ENCODE measurements at places on chromosomes 1 and 21.

DNA sequence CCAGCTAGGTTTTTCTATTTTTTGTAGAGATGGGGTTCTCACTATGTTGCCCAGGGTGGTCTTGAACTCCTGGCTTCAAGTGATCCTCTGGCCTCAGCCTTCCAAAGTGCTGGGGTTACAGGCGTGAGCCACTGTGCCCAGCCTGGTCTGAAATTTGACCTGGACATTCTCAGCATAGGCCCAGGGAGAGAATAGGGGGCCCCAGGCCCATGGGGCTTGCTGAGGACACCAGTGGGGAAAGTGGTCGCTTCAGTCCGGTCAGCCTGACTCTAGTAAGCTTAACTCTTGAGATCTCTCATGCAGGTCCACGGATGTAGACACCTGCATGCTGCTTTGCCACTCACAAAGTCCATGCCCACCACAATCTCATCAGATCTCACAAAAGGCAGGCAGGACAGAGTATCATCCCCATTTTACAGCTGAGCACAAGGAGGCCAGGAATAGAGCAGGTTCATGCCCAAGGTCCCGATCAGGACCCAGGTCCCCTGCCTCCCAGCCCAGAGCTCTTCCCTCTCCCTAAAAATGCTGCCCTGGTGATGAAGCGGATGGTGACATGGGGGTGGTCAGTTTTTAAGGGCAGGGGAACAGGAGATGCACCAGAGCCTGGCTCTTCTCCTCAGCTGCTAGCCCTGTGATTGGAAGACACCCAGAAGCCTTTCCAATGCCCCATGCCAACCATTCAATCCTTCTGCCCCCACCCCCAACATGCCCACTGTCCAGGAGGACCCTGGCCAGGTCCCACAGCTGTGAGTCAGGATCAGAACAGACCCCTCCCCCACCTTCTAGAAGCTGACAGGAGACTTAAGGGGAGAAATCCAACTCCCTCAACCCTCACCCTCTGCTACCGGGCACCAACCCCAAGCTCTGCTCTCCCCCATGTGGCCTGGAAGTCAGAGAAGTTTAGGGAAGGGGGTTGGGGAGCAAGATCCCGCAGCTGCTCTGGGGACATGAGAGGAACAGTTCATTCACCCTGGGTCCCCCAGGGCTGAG lies 1.8 kb downstream of the FHL3 start:
- no peak for DNase-seq

GRCh38 chr1:198361237-198361767 lies 179.2 kb downstream of the ATP6V1G3 start:
- DNase-seq, result no peak

- DNase-seq, result no peak
These were observed 167.6 kb upstream of the ADAMTS5 start for GRCh38 chr21:27134516-27134915.

DNA sequence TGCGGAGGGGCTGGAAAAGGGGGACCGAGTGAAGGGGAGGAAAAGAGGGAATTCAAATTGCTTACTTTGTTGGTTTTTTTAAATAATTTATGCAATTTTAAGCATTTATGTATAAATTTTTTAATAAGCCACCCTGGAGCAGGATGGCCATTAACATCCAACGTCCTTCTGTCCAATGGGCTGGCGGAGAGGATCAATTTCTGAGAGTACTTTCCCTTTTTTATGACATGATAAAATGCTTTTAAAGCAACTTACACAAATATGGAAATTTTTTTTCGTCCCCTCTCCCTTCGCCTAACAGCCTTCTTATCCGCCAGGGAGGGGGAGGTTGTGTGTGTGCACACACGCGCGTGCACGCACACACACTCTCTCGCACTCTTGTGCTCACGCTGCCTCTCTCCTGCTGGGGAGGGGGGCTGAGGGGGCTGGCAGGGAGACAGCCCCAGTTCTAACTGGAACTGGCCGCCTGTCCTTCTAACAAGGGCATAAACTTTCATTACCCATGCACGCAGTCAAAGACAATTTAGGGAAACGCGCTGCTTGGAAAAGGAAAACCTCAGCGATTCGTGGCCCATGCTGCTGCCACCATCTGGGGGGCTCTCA lies 123.2 kb downstream of the CASZ1 start:
- no peak for DNase-seq

- no peak for DNase-seq
These were observed 16.6 kb downstream of the SLC9A1 start for GRCh38 chr1:27138368-27138767.

GRCh38 chr1:175094626-175095025 lies 27.0 kb downstream of the TNN start:
- no peak for DNase-seq

- no peak for DNase-seq
These were observed 5.5 kb downstream of the AMPD2 start for GRCh38 chr1:109625176-109625575.

- DNase-seq, result no peak
These were observed 7.8 kb upstream of the TNFRSF8 start for GRCh38 chr1:12055259-12055658.

GRCh38 chr1:25057188-25057587 lies 127.1 kb upstream of the RUNX3 start:
- no peak for DNase-seq

GRCh38 chr1:229230893-229231753 lies 39.8 kb upstream of the RAB4A start:
- no peak for DNase-seq

DNA sequence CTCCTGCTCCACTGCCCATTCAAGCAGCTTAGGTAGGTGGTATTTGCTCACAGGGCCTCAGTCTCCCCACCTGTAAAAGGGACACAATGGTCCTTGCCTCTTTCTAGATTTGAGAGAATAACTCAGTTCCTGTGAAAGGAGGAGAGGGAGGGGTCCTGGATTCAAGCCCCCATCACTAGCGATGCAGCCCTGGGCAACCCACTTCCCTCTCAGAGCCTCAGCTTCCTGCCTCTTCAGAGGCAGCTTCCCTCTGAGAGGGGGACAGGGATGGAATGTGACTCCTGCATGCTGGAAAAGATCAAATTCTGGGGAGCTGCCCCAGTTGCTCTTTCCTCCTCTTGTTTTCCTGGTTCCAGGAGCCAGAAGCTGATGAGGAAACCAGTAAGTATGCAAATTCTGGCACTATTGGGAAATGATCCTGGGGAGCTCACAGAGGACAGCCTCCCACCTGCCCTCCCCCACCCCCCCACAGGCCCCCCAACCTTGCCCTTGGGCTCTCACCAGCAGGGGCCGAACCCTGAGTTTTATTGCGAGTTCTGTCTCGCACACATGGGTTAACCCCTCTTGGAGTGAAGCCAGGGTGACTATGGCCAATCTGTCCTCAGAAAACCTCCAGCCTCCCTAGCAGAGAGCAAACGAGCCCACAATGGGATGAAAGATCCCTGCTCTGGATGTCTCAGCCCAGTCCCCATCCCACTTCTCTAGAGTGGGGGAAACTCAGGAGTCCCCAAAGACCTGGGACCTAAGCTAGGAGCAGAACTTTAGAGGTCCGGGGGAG lies 11.7 kb downstream of the ZC3H12A start:
- DNase-seq, result no peak

GRCh38 chr1:213720032-213720431 lies 267.7 kb upstream of the PROX1 start:
- no peak for DNase-seq

- no peak for DNase-seq
These were observed 2.7 kb downstream of the MIA3 start for GRCh38 chr1:222620566-222620965.

- no peak for DNase-seq
These were observed 9.4 kb downstream of the CORT start for GRCh38 chr1:10459184-10459583.

- no peak for DNase-seq
These were observed 378.7 kb downstream of the KCNT2 start for GRCh38 chr1:196229546-196229945.

DNA sequence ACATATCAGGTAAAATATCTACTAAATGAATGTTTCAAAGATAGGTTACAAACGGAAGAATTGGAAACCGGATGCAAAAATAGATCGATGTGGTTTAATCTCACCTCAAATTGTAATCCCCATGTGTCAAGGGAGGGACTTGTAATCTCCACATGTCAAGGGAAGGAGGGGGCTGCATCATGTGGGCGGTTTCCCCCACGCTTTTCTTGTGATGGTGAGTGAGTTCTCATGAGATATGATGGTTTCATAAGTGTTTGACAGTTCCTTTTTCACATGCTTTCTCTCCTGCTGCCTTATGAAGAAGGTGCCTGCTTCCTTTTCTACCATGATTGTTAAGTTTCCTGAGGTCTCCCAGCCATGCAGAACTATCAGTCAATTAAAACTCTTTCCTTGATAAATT lies 408.7 kb upstream of the TMPRSS15 start:
- DNase-seq, result no peak

DNA sequence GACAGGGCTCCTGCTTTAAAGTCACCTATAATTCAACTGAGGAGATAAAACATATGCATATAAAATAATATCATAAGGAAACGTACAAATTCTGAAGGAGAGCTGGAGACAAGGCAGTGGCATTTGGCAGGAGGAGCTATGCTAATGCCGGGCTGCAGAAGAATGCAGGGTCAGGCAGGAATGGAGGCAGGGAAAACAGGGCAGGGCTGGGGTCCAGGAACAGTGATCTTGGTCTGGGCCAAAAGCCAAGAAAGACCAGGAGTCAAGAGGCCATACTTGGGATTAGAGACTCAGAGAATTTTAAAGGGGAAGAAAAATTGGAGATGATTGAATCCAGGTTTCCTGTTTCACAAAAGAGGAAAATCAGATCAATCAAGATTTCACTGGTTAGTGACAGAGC lies 20.0 kb upstream of the BRDT start:
- no peak for DNase-seq

DNA sequence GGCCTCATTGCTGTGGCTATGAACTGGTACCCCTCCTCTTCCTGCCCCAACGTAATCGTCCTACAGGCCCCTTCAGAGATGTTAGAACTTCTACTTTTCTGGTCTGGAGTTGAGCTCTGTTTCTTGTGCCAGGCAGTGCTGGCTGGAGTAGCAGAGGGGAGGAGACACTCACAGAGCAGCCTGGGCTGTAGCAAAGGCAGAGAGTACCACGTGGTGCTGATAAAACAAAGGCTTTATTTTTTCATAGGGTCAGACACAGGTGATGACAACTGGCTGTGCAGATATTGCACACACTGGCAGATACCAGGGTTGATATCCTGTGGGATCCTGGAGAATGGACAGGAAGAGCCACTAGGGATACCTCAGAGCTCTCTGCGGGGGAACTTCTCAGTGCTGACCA lies 23.2 kb downstream of the CRCT1 start:
- no peak for DNase-seq

GRCh38 chr1:94858276-94858675 lies 38.1 kb downstream of the SLC44A3 start:
- DNase-seq, result no peak

DNA sequence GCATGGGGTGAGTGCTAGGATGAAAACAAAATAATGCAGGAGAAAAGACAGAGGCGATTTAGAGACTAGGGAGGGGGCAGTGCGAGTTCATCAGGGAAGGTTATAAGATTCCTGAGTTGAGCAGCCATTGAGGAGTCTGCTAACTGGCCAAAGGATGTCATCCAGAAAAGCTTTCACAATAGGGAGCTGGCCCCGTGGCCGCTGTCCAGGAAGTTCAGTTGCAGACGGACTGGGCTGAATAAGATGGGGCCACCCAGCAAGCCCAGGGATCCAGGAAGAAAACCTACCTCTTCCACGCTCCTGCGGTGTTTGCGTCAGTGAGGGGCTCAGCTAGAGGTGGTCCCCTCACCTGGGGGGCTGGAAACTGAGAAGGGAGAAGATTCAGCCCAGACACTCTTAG lies 4.0 kb upstream of the PKP1 start:
- DNase-seq, result no peak

DNA sequence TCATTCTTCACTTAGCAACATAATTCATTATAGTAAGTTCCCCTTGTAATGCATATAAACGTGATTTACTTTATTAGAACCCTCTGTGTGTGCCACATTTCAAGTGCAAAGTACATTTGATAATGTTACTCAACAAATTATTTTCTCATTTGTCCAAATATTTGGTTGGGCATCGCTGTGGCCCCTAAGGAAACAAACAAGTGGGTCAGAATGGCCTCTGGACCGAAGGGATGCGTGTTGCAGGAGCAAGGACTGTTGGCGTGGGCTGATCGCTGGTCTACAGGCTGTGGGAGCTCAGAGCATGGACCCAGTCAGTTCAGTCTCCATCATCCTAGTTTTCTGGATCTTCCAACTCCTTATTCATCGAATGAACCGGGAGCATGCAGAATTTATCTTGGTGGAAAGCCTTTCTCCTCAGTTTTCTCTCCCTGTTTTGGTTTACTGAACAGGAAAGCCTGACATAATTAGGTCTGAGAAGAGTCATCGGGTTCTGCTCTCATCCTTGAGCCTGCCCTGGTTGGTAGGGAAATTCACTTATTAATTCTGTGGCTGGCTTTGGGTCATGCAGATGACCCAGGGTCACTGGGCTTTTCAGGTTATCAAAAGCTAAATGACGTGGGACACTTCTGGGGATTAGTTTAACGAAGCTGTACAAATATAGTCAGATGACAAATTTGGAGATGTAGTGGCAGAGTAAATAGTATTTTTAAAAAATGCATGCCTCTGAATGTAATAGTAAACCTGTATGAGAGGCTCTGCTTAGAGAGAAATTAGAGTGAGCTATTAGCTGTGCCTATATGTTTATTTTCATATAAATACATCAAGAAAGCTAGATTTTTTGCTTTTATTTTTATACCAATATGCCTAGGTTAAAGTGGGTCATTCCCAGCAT lies 200.2 kb downstream of the SDCCAG8 start:
- no peak for DNase-seq

- DNase-seq, result no peak
These were observed 3.3 kb upstream of the HAPLN2 start for GRCh38 chr1:156615946-156616345.

GRCh38 chr1:199937661-199938060 lies 89.8 kb upstream of the NR5A2 start:
- no peak for DNase-seq

DNA sequence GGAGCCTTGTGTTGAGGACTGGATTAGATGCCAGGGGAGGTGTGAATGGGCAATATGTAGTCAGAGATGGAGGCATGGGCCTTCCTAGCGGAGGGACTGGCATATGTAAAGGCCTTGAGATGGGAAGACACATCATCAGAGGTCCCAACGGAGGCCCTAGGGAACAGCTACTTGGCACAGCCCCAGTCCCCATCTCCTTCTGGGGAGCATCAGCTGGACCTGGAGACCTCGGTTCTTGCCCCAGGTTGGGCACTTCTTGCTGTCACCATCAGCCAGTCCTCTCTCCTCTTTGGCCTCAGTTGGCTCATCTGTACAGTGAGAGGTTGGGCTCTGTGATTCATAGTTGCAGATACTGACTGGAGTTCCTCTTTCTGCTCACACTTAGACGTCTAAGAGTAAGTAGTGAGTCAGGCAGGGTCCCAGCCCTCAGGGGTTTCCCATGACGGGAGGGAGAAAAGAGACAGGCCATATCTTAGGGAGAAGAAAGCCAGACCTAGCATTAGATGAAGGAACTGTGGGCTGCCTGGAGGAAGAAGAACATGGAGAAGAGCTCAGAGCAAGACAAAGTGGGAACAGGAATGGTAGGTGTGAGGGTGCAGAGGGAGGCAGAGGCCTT lies 3.4 kb upstream of the MARCKSL1 start:
- DNase-seq, result no peak
